ENCODE measurements at places on chromosomes 12 and 14.
A peak's percentile ranks its signal among the peaks of the same experiment; 100 is the strongest.

DNA sequence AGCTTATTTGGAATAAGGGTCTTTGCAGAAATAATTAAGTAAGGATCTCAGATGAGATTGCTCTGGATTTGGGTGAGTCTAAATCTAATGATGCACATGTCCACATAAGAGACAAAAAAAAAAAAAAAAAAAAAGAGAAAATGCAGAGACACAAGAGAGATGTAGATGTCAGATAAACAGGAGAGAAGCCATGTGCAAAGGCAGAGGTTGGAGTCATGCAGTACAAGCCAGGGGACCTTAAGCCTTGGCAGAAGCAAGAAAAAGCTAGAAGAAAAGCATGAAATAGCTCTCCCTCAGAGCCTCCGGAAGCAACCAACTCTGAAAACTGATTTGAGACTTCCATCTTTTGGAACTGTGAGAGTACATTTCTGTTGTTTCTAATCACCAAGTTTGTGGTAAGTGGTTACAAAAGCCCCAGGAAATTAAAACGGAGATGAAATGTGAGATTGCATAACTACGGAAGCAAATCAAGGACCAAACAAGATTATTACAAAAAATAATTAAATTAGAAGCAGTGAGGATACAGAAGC, 1304.0 kb upstream of the SEL1L start:
- DNase-seq, result no peak

GRCh38 chr12:20366776-20367409, 1.4 kb upstream of the PDE3A start:
- no peak for DNase-seq

- peak; percentile 72 for DNase-seq
These were observed 95.5 kb upstream of the ETV6 start for GRCh38 chr12:11553871-11554533.

- DNase-seq, result no peak
These were observed 43.5 kb downstream of the C14orf132 start for GRCh38 chr14:96082420-96083300.

- DNase-seq, result no peak
These were observed 51.1 kb downstream of the APAF1 start for GRCh38 chr12:98696036-98696646.

DNA sequence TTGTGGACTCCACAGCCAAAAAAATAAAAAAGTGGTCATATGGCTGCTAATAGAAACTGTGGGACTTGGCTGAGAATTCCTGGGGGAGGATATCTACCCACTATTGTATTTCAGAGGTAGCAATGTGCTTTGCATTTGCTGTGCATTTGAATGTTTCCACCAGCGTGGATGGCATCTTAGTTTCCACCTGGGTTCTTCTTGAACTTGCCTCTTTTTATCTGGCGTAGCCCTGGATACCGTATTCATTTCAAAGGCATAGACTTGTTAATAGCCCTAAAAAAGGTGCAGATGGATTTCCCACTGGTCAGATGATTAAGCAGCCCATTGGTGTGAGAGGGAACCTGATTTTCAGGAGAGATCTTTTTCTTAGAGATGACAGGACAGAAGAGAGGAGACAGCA, 1.9 kb upstream of the MYF5 start:
- no peak for DNase-seq

GRCh38 chr14:75885829-75886228, 96.0 kb downstream of the TGFB3 start:
- no peak for DNase-seq

DNA sequence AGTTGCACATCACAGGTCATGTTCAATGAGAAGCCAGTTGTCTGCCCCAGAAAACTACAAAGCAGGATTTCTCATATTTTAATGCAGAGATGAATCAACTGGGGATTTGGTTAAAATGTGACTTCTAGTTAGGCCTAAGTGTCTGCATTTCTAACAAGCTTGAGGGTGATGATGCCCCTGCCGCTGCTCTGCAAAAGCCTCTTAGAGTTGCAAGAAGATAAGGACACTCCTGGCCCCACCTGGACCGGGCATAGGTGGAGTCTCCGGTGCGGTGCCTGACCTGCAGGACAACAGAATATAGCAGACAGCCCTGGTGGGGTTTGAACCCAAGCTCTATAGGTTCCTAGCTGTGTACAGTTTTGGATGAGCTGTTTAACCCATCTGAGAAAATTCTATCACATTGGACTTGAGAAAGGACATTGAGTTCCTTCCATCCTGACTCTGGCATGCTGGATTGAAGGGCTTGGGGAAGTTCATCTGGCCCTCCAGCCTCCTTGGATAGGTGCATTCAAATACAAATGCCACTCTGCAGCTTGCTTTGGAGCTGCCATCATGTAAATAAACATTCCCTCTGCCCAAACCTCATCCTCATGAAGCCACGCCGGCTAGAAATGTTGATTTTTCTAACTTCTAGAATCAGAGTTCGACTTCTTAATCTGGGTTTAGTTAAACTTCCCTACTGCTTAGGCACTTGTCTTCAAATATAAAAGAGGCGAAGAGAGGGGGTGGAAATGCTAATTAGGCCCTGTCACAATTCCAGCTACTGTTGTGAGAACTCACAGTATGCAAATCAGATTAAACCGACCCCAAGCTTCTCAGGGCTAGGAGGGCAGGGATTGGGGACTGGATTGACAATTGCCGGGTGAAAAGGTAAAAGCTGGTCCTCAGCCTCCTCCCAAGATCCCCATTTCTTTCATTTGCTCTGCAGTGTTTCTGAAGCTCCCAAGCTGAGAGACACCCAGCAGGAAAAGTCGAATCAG, 1225.6 kb downstream of the VRK1 start:
- DNase-seq, result no peak
